NCI-H460 (cell line): ENCODE measurements at places on chromosomes 4 and X.

GRCh38 chrX:66731398-66731797 is 92.5 kb upstream of the EDA2R start:
- DNase-seq = peak; percentile 61

DNA sequence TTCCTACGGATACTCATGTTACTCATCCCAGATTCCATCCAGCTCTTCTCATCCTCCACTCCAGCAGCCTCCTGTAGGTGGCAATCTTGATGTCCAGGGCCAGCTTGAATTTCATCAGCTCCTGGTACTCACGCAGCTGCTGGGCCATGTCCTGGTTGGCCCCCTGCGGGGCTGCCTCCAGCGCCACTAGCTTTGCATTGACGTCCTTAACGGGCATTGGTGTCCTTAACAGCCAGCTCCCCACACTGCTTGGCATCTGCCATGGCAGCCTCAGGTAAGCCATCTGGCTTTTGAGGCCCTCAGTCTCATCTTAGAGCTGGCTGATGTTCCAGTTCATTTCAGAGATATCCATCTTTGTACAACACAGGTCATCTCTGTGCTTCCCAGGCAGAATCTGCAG is 223.7 kb downstream of the FGF13 start:
- no peak for DNase-seq

DNA sequence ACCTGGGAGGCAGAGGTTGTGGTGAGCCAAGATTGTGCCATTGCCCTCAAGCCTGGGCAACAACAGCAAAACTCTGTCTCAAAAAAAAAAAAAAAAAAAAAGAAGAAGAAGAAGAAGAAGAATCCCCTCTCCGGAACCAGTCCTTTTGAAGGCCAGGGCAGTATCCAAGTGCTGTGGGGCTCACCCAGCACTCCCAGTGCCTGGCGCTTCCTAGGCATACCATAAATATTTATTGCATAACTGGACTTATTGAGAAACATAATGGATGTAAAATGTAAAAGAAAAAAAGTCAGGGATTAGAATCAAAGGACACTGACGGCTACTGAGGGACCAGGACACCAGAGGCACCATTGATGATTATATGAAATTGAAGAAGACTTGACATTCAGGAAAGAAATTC is 162.1 kb upstream of the KIT start:
- DNase-seq = no peak

DNA sequence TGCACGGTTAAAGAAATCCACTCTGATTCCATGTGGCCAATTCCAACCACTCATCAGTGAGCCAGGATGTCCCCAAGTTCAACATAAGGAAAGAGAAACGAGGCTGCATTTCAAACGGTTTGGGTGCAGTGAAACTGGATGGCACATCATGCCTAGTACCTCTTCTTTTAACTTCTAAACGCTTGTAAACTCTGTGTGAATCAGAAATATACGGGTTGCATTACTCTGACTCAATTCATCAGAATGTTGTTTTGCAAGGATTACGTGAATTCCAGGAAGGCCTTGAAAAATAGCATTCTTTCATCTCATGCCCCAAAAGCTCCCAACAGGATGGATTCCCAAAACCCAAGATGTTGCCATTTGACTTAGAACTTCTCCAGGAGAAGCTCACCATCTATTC is 270.4 kb downstream of the LDB2 start:
- no peak for DNase-seq

GRCh38 chr4:136864604-136865185 is 667.6 kb downstream of the PCDH18 start:
- peak; percentile 61 for DNase-seq

DNA sequence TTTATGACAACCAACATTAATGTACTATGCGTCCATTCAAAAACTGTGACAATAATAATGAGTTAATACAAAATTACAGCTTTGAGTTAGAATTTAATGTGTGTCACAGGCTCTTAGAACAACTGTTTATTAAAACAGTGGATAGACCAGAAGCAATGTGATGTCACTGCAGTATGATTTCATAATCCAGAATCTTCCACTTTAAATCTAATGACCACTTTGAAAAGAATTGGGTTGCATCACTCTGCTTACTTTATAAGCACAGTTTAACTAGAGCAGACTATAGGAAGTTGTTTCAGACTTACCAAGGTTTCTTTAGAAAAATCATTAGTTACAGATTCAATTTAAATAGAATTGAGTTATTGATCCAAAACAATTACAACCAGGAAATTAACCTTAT is 758.5 kb downstream of the KCTD8 start:
- DNase-seq = no peak

- DNase-seq = no peak
These were observed 4.3 kb upstream of the CYSLTR1 start for GRCh38 chrX:78331708-78332107.

- no peak for DNase-seq
These were observed 4.3 kb upstream of the IL21 start for GRCh38 chr4:122625156-122625555.

- no peak for DNase-seq
These were observed 36.1 kb downstream of the HDAC8 start for GRCh38 chrX:72536542-72536941.

DNA sequence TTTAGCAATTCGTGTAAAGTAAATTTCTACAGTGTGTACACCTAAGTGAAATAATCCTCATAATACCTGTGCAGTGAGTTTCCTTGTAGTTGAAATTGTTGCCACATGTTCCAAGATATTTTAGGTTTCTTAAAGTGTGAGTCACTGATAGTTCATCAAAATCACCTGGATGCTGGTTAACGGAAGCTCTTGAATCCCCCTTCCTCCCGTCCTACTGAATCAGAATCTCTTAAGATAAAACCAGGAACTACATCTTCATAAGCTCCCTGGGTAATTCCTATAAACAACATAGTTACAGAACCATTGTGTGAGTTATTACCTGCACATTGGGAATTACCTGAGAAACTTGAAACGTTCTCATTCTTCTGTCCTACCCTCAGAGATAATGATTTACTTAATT is 197.4 kb upstream of the HS3ST1 start:
- no peak for DNase-seq

GRCh38 chr4:100060765-100061416 is 110.8 kb upstream of the H2AZ1 start:
- DNase-seq = no peak

DNA sequence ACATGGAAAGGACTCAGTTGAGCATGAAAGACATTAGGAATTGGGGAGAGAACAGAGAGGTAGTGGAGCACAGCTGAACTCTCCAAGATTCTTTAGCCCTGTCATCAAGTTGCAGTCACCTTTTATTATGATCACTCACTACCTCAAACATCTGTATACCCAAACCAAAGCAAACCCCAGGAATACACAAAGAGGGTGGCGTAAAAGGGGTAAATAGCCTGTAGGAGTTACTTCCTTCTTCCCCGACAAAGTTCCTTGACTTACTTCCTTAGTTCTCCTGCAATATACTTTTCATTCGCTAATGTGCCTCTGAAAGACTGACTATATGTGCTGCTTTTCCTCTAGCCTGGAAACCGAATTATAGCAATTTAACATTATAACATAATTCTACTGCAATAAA is 159.9 kb downstream of the SPRY1 start:
- DNase-seq = no peak

DNA sequence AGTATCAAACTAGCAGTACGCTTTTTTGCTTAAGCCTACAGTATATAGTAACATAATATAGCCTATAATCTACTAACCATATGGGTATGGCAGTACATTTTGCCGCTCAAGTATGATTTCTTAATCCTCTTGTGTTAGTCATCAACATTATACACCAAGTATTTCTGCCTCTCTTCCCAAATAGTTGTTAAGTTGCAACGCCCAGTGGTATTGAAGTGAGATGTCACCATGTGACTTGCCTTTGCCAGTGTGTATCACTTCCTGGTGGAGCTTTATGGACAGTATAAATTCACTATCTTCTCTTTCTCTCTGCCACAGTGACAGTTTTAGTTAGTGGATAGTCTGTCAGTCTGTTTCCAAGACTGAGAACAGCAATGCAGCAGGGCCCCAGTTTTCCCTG is 535.5 kb downstream of the PDHA2 start:
- DNase-seq = peak; percentile 72

DNA sequence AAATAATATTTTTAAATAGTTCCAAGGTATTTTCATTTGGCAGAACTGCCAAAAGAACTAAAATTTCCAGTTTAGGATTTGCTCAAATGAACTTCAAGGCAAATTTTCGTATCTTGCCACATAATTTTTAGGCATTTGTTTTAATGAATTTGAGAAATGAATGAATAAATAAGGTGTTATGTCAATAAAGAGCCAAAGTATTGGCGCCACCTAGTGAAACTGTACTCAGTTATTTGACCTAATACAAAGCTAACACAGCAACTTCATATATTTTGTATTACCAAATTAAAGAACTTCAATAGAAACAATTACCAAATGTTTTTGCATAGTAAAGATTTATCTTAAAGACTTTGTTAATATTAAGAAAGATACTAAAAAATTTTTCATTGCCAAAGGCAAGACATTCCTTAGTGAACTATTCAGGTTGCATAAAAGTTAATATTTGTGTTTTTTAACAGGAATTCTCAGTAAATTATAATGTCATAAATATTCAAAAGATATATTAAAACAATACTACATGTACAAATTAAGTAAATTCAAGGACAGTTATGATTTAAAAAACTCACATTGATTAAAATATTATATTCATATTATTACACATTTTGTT is 50.3 kb downstream of the STPG2 start:
- peak; percentile 14 for DNase-seq

DNA sequence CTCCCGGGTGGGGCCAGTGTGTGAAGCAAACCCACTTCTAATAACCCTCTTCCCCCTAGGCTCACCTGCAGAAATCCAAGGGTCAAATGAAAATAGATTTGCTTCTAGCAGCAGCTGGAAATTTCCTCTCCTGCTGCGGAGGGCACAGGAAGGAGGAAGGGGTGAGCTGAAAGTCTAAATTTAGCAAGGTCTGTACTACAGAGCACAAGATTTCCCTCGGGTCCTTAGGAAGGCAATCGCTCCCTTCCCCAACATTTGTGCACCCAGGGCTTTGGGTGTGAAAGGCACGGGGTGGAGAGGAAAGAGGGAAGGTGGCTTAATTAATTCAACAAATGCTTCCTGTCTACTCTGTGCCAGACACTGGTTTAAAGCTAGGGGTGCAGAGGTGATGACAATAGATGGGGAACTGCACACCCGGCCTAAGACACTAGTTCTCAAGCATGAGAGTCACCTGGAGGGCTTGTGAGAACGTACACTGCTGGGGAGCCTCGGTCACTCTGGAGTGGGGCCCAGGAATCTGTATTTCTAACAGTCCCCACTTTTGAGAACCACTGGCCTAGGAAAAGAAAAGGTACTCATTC is 204.4 kb downstream of the NSUN7 start:
- no peak for DNase-seq

DNA sequence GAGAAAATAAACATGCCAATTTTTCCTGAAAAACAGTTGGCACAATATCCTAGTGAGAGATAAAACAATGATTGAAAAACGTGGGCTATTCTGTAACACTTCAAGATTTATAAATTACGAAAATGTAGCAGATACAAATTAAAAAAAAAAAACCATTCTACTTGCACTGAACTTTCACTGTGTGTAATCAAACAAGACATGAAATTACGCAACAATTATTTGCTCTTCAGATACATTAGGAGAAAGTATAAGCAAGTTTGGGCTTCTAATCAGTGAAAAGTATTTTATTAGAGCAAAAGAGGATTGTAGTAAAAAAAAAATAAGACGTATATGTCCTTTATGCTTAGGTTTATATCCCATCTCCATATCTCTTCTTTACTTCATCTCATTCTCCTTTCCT is 320.4 kb downstream of the SPOCK3 start:
- DNase-seq = no peak

- no peak for DNase-seq
These were observed 14.2 kb downstream of the CLNK start for GRCh38 chr4:10670321-10670720.

GRCh38 chrX:46587753-46588171 is 14.2 kb downstream of the CHST7 start:
- no peak for DNase-seq

DNA sequence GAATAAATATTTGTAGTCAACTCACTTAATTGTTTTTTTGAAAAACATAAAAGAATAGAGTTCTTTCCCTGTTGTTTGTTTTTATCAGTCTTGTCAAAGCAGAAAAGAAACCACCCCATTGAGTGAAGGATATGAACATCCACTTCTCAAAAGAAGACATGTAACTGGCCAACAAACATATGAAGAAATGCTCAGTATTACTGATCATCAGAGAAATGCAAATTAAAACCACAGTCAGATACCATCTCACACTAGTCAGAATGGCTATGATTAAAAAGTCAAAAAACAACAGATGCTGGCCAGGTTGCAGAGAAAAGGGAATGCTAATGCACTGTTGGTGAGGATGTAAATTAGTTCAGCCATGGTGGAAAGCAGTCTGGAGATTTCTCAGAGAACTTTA is 326.1 kb upstream of the EMCN start:
- no peak for DNase-seq

GRCh38 chr4:24212642-24213041 is 322.8 kb upstream of the PPARGC1A start:
- no peak for DNase-seq

DNA sequence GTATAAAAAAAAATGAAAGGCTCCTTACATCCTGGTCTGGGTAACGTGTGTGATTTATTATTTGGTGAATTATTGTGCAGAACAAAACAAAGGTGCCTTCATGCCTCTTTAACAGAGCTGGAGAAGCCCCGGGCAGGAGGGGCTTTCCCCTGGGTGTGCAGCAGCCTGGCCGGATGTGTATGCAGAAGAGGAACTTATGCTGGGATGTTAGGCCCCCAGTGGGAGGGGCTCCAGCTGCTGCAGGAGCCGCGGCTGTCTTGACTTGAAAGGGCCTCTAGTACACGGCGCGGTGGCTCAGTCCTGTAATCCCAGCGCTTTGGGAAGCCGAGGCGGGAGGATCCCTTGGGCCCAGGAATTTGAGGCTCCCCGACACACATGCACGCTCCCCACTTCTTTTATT is 16.0 kb downstream of the CCNQ start:
- no peak for DNase-seq

DNA sequence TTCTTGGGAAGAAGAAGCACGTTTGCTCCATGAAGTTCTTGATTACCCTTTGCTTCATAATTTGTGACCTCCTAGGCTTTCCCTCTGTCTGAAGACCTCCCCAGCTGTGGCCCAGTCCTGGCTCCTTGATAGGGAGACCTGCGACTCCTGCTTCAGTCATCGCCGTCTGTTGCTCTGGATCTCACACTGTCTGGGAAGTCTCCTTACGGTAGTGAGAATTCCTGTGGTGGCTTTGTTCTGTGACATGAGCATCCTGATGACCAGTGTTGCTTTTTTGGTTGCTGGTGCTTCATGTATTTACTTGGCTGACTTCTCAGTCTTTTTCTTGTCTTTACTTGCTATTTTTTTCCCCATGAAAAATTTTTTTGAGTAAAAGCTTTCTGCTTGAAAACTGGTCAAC is 44.2 kb downstream of the JADE1 start:
- DNase-seq = no peak
